ENCODE measurements at places on chromosomes 1 and 21.

- DNase-seq: no peak
These were observed 48.7 kb downstream of the SMYD2 start for GRCh38 chr1:214329470-214330220.

- DNase-seq: no peak
These were observed 142.8 kb downstream of the ASTN1 start for GRCh38 chr1:177021687-177022086.

DNA sequence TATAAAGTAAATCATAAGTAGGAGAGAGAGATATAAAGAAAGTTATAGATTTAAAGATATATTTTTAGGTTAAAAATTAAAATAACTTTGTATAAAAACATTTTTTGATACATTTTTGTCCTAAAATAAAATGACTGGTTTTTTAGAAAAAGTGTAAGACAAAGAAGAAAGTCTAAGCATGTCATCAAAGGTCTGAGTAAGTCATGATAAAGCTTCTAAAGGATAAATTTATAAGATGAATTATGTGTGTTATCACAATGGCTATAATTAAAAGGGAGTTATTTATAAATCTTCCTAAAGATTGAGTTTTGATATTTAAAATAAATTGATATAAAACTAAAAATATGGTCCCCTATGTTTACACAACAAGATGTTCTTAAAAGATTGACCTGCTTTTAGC is 370.9 kb downstream of the PTPRU start:
- no peak for DNase-seq

DNA sequence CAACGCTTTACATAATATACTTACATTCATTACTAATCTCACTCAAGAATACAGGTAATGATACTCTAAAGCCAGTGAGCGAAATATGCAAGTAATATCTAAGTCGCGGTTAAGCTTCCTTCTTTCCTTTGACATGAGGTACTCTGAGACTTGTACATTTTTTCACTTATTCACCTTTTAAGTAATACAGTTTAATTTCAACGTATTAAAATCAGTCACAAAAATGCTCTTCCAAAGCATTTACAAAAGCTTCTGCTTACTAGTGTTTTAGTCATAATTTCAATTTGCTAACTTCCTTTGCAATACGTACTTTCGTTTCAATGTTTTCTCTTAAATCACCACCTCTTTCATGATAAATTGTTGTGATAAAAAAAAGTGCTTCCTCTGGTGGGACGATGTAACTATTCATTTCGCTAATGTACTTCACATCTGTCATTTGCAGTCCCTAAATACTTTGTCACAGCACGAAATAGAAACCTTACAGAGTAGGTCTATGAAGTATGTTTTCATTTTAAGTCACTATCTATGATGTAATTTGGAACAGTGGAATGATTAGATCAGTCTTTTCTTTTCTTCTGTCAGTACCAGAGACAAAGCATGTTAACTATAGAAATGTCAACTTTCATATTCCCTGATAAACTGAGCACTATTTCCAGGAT is 34.0 kb upstream of the ADGRL4 start:
- DNase-seq: no peak

- DNase-seq: no peak
These were observed 41.4 kb downstream of the NOS1AP start for GRCh38 chr1:162110910-162111309.

DNA sequence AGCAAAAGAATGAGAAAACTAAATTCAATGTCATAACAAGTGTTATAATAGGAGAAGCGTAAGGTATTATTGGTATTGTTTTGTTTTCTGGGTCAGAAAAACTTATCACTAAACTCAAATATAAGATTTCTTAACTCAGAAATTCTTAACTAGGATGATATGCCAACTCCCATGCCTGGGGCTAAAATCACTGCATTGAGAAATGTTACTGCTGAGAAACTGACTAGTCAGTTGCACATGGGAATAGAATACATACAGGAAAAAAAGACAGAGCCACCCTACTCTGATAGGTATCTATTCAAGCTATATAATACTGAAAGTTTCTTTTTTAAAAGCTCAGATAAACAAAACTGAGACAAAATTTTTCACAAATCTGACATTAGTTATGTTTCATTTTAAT is 56.3 kb downstream of the PRPF38A start:
- no peak for DNase-seq

DNA sequence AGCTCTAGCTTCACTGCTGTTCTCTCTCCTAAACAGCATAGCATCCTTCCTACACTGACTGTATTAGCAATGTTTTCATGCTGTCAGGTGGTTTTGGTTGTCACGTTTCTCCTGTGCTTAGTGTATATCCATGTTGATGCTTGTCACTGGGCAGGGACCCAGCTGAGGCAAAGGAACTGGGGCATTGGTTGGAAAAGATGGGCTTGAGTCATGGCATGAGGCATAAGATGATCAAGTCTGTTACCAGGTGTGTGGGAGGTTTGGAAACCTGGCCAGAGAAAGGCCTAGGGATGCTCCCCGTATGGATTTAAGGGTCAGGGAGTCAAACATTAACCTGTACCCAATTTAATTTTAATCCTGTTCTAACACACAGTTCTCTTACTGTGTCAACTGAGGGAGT is 69.6 kb downstream of the OSBPL9 start:
- no peak for DNase-seq

GRCh38 chr21:31203431-31204054 is 140.5 kb downstream of the TIAM1 start:
- no peak for DNase-seq

DNA sequence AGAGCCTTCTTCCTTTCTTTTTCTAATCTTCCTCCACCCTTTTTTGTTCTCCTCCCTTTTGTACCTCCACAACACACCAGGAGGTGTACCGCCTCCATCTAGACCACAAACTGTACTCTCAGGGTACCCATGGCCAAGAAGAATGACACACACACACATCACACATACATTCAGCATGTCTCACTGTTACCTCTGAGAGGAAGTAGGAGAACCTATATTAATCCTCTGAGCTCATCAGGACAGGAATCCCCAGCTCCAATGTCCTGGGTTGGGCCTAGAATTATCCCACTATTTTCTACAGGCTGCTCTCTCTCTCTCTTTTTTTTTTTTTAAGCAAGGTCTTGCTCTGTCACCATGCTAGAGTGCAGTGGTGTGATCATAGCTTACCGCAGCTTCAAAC is 36.7 kb downstream of the ATP2B4 start:
- no peak for DNase-seq

DNA sequence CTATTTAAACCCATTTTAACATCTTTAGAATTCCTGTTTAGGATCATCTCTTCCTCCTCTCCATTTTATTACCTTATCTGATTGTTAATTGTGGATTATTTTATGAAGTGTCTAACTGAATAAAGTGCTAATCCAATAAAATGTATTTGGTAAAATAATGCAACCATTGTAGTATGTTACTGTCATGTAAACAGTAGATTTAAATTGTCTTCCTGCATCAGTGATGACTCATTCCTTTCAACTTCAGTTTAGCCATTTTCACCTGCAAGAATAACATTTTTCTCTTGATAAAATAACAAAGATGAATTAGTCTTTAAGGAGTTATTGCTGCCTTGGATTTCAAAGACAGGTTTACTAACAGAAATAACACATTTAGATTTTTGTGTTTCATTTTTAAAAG is 5.4 kb downstream of the PPP2R5A start:
- no peak for DNase-seq

GRCh38 chr1:157803851-157804250 is 16.1 kb downstream of the FCRL1 start:
- no peak for DNase-seq

GRCh38 chr1:12475101-12475500 is 142.9 kb downstream of the DHRS3 start:
- no peak for DNase-seq

DNA sequence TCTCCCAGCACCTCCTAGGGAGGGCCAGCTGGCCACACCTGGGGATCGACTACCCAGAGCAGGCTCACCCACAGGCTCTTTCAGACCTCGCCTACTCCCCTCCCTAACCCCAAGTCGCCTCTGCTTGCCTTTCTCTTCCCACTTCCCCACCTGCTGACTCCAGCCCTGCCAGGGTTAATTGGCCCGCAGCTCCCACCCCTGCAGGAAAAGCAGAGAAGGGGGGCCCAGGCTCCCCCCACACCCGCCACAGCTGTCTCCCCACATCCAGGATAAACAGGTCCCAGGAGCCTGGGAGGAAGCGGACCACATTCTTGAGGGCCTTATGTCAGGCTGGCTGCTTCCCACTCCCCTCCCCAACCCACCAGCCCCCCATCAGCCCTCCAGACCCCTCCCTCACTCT is 45.0 kb downstream of the TAS1R2 start:
- DNase-seq: no peak

DNA sequence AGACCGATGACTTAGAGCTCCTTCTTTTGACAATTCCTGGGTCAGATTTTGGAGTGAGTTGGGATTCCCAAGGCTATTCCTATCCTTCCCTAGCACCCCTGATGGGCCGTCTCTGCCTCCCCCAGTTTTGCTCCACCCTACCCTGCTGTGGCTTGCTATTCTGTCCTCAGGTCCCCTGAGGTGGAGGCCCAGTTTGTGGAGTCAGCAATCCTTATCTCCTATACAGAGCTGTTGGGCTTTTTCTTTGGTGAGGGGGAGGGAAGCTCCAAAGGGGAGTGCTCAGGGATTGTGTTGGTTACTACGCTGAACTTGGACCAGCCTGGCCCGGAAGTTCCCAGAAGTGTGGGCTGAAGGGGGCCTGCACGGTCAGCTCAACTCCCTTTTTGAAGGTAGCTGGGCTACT is 7.6 kb downstream of the SESN2 start:
- no peak for DNase-seq

DNA sequence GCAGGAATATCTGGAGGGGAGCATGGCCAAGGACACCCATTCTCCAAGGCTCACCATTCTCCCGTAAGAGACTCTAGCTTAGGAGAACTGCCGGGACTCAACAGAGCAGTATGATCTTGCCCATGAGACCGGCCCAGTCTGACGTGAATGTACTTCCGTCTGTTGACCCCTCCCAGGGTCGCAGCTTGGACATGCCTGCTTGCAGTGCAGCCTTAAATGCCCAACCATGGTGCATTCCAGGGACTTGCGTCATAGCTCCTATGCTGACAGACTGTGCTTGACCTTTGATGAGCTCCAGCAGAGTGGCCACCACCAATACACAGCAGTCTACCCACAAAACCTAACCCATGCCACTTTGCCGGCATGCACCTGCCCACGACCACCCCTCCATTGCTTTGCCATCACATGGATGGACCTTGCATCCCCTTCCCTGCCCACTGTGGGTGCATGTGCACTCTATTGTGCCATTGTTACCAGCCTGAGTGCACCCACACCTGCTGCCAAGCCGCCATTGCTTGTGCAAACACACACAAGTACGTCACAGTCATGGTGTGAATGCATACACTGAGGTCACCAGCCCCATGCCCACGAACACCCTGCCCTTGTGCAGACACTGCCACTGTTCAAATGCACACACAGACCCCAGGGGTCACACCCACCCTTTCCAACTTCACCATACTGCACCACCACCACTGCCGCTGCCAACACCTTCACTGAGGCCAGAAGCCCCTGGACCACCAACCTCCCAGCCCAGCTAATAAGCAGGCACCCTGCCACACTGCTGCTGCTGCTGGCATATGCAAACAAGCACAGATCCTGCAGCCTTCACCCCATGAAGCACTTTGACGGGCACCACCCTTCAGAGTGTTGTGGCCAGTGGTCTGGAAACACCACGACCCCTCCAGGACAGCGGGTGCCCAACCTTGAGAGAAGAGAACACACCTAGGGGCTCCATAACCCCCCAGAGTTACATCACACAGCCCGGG is 1141.3 kb downstream of the BRINP3 start:
- no peak for DNase-seq

GRCh38 chr1:11581445-11581991 is 72.7 kb downstream of the FBXO2 start:
- DNase-seq: no peak

DNA sequence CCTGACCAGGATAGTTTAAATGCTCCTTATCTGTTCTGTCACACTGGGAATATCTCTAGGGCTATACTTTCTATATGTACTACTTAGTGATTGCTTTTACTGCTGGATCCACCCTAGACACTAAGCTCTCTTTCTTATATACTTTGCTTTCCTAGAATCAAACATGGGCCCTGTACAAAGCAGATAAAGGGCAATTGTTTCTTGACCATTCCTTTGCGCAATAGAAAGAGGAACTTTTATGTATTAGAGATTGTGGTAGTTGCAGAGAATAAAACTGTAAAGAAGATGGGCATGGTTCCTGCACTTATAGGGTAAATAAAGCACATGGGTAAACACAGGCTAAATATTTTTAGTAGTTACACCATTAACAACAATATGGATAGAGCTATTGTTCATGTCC is 58.8 kb downstream of the ATP6V1G3 start:
- DNase-seq: no peak

DNA sequence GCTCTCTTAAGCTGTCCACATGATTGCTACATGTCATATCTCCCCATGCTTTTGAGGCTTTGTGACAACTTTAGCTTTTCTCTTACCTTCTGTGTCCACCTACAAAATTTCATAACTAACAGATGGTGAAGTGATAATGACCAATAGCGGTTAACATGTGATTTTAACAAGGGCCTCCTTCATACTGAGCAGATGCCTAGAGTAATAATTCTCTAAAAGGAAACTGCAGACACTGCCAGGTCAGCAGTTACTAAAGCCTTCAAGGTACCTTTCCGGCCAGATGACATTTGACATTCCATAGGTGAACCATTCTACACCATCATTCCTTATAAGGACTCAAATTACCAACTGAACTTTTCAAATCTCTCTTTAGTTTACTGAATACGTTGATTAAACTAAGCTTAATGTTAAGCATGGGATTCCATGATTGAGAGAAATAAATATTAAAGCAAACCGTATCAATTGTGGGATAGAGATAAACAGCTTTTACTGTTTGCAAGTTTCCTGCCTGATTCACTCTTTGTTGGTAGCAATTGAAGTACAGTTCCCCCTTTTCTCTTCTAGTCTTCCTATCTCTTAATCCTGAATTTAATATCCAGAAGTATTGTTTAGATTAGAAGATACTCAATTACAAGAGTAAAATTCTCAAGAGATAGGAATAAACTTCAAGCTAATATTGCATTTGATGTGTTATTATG is 205.1 kb downstream of the PLA2G4A start:
- DNase-seq: no peak

DNA sequence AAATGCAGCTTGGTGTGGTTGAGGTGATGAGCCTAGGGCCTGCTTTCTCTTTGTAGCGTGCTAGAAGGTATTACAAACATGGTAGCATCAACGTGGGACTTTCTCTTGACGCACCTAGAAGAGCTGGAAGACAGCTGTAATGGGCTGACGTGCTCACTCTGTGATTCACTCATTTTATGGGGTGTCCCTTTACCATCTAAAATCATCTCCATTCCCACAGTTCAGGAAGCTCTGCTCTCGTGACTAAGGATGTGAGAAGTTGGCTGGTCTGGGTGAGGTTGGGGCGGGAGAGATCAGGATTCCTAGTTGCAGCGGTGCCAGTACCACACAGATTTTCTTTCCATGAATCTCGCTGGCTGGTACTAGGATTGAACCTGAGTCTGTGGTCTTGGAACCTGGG is 4.2 kb downstream of the HTR6 start:
- DNase-seq: no peak

GRCh38 chr1:72006092-72006491 is 276.2 kb downstream of the NEGR1 start:
- no peak for DNase-seq

- no peak for DNase-seq
These were observed 81.5 kb downstream of the PTGER3 start for GRCh38 chr1:70966018-70966638.

GRCh38 chr21:35201288-35201687 is 152.2 kb upstream of the RUNX1 start:
- DNase-seq: no peak
